ENCODE measurements at places on chromosomes 7 and 10.

DNA sequence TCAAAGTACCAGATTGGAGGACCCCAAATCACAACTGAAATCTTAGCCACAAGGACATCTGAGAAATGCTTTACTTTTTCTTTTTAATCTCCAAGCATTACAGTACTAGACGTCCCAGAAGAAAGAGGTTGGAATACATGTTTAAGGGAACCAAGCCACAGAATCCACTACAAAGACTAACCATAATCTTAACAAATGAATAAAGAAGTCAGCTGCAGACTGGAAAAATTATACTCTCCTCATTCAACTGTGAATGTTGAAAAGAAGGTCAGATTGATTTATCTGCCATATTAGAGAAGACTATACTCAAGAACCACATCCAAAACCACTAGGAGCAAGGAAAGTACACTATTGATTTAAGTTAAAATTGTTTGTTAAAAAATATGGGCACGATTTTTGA, 102.1 kb upstream of the ABCB5 start:
- no peak for DNase-seq

DNA sequence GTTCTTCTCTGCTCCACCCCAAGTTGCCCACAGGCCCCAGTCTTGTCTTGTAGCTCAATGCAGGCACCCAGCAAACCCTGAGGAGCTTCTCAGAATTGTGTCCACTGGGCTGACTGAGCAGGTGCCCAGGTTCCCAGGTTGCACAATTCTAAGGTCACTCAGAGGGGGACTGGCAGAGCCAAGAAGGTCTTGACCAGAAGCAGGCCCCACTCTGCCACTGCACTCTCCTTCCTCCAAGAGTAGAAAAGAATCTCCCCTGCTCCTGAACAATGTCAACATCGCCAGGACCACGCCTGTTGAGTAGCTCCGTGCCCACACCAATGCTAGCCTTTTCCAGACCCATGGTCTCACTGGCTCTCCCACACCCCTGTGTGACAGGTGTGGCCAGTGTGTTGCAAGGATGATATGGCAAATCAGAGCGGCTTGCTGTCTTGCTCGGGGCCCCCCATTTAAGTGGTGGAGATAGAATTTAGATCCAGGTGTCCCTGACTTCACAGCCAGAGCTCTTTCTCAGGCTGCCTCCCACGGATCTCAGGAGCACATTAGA, 577 bp downstream of the LRRC18 start:
- DNase-seq = no peak

DNA sequence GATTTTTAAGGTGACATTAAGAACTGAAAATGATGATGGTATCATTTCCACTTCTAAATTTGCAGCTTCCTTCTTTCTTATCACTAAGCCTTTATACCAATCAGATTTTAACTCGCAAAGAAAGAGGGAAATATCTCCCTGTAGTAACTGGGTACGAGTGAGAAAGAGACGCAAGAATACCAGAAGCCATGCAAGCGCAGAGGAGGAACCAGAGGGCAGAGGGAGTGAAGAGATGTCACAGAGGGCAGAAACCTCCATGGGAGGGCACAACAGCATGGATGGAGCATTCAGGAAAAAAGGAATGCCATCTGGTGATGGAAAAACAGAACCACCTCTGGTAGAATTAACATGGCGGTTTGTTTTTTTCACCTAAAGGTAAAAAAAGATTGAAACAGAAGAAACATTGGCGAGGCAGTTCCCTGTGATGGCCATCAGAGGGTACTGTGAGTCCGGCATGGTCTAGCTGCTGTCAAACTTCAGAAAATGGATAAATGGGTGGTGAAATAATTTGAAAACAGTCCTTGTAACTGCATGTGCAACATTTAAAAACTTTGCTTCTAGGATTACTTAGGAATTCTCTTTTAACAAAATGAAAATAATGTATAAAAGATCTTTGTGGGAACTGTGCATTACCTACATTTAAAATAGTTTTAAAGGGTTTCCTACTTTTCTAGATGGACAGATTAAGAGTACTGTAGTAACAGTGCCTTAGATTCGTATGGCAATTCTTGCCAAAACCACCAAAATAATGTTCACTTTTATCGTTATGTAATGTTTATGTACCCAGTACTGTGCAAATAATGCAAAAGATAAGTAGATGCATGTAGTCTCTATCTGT, 91.8 kb downstream of the ARHGAP12 start:
- DNase-seq = peak; percentile 48

GRCh38 chr10:90674928-90675327, 182.9 kb downstream of the HTR7 start:
- DNase-seq = no peak

DNA sequence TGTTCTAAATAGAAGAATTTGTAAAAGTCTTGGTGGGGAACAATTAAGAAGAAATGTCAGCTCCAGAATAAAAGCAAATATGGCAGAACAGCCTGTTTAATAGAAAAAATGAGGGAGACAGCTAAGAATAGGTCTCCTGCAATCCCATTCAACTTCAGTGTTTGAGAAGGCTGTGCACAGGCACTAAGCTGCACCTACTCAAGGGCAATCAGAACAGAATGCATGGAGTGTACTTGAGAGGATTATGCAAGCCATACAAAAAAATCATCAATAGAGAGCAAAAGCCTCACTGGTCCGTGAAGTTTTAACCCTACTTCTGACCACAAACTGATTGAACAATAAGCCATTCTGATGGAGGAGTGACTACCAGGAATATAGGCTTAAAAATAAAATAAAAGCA, 690.7 kb upstream of the PCDH15 start:
- no peak for DNase-seq

DNA sequence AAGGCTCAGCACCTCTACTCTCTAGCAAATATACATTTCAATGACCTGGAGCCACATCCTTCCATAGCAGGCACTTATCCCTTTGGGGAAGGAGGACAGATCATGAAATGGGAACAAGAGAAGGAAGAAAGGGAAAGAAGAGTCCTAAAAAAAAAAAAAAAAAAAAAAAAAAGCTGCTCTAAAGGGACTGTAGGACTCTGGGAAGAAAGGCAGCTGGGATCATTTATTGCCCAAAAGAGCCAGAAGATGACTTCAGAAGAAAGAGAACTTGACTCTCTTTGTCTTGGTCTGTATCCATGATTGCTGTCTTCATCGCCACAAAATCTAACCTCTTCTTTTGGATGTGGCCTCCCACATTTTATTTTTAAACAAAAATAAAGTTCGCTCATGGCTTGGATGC, 203.6 kb upstream of the CELF2 start:
- DNase-seq = no peak

- DNase-seq = no peak
Measured at GRCh38 chr7:12239806-12240205, 28.7 kb downstream of the TMEM106B start.

GRCh38 chr7:44375926-44376342, 50.5 kb upstream of the CAMK2B start:
- DNase-seq = no peak

GRCh38 chr7:148697256-148698006, 1.3 kb upstream of the CUL1 start:
- DNase-seq = no peak

GRCh38 chr10:51800725-51801424, 101.5 kb upstream of the CSTF2T start:
- no peak for DNase-seq

- DNase-seq = peak; percentile 76
Measured at GRCh38 chr7:87564296-87564963, 36.3 kb downstream of the ABCB1 start.

- DNase-seq = no peak
Measured at GRCh38 chr10:34382626-34383025, 432.5 kb downstream of the PARD3 start.

DNA sequence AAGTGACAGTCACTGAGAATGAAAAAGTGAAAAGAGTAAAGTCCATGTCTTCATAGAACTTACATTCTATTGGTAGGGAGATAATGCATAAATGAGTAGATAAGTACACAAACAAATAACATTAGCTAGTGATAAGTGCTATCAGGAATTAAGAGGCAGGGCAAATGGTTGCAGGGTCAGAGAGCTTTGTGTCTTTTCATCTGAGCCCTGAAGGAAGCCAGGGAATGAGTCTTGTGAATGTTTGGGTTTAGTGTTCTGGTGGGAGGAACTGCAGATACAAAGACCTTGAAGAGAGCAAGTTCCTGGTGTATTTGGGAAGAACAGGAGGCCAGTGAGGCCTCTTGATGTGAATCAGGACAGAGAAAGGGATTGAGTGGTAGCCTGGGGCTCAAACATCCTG, 183.8 kb downstream of the CTTNBP2 start:
- no peak for DNase-seq

- no peak for DNase-seq
Measured at GRCh38 chr7:36630112-36630650, 94.1 kb downstream of the AOAH start.

DNA sequence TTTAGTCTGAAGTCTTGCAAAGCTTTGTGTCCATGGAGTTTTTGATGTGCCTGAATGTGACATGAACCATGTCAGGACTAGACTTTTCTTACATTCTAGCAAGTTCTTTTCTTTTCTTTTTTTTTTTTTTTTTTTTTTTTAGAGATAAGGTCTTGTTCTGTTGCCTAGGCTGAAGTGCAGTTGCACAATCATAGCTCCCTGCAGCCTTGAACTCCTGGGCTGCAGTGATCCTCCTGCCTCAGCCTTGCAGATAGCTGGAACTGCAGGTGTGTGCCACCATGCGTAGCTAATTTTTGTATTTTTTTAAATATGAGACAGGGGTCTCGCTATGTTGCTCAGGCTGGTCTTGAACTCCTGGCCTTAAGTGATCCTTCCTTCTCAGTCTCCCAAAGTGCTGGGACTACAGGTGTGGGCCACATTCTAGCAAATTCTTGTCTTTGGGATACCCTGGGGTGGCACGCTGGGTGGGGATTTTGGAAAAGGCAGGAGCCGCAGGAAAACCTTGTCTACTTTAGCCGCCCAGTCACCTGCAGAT, 152.8 kb downstream of the SVIL start:
- no peak for DNase-seq

GRCh38 chr7:39301543-39301942, 264.7 kb upstream of the YAE1 start:
- no peak for DNase-seq

DNA sequence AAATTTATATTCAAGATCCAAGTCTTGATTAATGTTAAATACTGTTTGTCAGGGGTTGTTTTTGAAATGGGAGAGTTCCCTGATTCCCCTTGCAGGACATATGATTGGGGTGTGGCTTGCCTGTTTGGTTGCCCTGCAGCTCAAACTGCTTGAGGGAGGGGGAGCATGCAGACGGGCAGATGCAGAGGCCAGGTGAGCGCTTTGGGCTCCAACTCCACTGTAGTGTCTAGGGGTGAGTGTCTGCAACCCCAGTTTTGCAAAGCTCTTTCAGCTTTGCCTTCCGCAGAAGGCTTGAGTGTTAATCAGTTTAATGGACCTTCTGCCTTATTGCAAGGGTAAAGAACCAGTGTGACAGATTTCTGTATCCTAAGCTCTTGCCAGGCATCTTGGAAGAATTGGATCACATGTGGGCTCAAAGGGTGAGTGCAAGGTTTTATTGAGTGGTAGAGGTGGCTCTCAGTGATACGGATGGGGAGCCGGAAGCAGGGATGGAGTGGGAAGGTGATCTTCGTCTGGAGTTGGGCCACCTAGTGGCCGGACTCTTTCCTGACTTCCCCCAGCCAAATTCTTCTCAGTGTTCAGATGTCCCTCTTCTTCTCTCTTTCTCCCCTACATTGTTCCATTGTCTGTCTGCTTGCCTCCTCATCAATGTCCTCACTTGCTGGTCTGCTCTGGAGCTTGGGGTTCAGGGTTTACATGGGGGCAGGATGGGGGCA, 479.7 kb downstream of the ATRNL1 start:
- DNase-seq = peak; percentile 35

DNA sequence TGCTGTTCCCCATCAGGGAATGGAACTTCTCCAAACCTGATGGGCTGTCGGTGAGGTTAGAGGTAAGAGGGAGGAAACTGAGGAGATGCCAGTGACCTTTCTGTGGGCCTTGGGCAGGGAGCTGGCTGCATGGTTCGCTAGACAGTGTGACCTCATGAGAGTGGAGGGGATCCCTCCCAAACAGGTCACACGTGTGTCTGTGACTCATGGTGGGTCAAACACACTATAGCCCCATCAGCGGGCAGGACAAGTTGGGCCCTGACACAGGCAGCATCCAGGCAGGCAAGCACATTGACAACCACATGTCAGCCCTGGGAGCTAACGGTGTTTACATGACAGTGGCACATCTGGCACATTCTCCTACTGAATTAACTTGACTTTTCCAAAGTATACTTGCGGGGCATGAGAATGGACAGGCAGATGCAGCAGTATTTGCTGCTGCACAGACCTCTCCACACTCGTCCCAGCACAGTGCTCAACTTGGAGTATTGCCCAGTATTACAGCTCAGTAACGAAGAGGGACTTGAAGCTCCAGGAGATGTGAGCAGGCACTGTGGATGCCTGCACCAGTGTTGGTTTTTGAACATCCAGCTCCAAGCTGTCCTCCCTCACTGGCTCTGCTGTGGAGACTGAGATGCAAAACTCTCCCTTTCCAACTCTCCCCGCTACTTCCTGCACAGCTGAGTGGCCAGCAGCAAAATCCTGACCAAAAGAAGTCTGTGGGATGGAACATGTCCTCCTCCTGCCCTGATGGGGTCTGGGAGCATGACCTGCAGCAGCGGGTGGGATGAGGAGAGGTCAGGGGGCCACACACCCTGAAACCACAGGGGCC, 199.6 kb downstream of the WDR37 start:
- no peak for DNase-seq

DNA sequence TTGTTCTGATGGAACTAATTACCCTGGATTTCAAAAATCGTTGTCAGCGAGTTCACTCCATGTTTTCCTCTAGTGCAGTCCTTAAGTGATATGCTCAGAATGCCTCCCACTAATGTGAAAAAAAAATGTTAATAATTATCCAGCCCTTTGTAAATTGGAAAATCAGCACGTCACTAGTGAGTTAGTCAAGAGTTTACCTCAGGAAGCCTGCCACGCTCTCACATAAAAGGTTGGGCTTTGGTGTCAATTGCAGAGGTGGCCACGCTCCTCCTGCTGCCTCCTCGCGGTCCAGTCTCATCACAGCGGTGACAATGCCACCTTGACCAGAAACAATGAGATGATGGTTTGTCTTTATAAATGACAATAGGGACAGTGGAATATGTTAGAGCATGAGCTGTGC, 22.5 kb downstream of the UPP1 start:
- no peak for DNase-seq

GRCh38 chr7:37371755-37372154, 76.9 kb downstream of the ELMO1 start:
- DNase-seq = no peak
